ENCODE measurements at places on chromosomes 3 and 15.

DNA sequence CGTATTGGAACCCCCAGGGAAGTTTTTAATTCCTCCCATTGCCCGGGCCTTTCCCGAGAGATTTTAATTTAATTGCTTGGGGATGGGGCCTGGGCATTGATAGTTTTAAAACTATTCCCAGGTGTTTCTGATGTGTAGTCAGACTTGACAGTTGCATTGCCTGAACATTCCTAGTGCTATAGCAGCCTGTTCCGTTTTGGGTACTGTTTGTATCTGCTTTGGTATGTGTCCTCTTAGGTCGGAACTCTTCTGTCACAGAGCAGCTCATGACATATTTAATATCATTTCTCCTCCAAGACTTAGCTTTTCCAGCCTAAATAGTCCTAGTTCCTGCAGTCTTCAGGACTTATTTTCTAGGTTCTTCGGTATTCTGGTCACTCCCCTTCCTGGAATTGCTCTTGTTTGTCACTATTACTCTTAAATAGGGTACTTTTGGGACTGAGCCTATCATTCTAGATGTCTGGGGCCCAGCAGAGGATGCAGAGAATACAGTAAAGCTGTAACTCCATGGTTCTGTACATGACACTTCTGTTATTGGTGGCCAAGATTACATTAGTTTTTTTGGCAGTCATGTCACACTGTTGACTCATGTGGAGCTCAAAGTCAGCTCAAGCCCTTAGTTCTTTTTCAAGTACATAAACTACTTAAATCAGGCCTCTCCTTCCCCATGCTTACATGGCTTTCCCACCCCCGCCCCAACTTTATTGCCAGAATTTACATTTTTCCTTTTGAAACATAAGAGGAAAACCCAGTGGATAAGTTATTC is 81.5 kb downstream of the BBX start:
- DNase-seq: no peak

DNA sequence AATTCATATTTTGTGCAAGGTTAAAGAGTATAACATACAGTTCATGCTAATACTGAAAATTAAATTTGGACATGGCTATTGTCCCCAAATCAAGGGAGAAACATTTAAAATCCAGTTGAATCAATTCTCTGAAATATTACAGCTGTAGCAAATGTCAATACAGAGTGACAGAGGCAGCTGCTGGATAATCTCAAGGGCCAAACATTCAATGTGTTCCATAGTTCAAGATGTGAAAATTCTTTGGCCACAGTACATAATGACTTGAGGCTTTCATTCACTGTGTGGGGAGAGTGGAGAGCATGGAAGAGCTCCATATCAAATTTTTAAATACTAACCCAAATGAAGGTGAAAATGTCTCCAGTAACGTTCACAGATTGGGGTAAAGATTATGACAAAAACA is 1192.8 kb upstream of the CADM2 start:
- DNase-seq: no peak

DNA sequence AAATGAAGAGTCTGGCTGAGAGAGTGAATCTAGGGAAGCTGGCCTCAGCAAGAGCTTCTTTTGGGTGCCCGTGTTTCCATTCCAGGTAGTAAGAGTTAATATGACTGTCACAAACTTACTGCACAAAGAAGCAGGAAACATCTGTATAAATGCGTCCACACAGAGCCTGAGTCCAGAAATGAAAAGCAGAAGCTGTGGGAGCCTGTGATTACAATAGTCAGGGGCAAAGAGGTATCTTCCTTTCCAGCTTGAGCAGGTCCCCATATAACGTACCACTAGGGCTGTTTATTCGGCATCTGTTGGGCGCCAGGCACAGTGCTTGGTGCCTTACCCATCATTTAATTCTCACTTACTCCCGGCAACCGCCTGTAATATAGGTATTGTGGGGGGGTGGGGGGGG is 40.5 kb upstream of the B3GNT5 start:
- DNase-seq: no peak

DNA sequence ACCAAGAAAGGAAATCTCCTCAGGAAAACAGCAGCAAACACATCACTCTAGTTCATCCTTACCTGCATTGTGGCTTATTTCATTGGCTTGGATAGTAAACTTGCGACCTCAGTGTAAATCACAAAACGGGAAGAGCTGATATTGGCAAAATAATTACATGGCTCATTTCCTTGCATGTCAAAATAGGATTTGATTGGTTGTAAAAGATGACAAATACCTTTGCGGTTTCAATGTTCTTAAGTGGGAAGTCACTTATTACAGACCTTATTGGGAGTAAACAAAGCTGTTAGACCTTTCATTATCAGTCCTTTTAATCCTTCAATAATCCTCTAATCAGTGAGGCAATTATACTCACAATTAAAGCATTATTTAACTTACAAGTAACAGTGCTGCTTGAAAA is 590.6 kb downstream of the MAGI1 start:
- no peak for DNase-seq

DNA sequence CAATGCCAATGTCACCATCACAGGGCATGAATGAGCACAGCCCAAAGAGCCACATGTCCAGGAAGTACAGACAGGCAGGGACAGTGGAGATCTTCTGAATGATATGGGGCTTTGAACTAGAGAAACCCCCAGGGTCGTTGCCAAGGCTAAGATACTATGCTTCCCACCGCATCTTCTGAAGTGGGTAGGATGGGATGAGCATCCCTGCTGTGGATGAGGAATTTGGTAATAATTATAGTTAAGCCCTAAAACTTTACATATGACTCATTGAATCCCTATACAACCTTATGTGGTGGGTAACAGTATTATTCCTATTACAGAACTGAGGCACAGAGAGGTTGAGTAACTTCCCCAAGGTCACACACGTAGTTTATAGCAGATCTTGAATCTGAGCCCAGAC is 44.2 kb downstream of the WNT5A start:
- no peak for DNase-seq

Measured in activated CD8-positive, alpha-beta T cell treated with anti-CD3 and anti-CD28 coated beads for 36 hours (primary cell).